ENCODE measurements at places on chromosomes 3 and 15.

DNA sequence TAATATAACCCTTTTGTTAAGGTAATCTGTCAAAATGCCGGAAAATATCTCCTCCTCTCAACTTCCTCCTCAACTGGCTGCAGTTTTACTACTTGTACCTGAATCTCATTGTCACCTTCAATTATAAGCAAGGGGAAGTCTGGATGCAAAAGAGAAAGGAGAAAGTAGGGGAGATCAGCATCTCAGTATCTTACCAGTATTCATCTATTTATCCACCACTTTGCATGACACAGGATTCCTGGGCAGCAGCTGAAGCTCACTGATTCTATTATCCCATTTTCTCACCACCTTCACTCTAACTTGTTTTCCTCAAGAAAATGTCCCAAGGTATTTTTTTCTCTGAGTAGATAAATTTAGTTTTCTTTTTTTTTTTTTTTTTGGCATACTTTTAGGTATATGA is 440.5 kb upstream of the CBLB start:
- no peak for DNase-seq

DNA sequence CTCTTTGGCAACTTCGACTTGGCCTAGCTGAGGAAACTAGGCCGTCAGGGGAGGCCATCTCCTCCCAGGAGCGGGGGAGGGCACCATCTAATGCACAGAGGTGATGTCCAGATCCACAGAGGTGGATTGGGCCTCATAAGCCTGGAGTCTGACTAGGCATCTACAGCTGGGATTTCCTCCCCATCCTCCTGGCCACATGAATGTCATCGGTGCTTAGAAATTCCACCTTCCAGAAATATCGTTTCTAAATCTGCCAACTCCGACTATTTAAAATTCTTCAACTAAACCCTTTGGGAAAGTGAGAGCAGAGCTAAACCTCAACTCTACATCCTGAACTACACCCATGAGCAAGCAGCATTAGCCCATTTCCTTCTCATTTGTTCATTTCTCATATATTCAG is 118.7 kb downstream of the WNT5A start:
- no peak for DNase-seq

DNA sequence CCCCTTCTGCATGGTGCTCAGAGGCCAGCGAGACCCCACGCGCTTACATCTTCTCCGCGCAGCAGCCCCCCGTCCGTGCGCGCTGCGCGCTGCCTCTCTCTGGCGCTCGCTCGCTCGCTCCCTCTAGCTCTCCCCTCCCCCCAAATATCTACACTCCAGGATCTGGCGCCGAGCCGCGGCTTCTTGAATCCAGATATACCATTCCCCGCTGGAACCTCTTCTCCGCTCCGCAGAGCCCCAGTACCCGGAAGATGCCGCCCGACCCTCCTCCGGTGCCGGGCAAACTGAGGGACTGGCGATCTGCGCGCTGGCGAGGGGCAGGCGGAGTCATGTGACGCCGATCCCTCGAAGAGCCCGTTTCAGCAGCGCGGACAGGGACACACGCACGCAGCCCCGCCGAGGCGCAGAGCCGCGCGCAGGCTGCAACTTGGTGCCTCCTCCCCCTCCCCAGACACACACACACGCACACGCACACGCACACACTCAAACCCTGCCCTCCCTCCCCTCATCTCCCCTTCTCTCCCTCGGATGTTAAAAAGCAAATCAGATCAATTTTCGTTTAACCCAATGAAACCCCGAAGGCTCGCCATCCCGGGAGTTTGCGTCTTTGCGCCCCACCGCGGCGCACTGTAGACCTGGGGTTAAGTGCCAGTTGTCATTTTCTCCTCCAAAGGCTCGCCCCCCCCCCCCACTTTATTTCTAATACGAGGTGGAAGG is at the start of gene RASGRF1:
RASGRF1 (minus strand) TSS at position 294 of the 717 bp plus-strand sequence; CDS start at position 12, 282 bp downstream.
- peak; percentile 8 for DNase-seq

DNA sequence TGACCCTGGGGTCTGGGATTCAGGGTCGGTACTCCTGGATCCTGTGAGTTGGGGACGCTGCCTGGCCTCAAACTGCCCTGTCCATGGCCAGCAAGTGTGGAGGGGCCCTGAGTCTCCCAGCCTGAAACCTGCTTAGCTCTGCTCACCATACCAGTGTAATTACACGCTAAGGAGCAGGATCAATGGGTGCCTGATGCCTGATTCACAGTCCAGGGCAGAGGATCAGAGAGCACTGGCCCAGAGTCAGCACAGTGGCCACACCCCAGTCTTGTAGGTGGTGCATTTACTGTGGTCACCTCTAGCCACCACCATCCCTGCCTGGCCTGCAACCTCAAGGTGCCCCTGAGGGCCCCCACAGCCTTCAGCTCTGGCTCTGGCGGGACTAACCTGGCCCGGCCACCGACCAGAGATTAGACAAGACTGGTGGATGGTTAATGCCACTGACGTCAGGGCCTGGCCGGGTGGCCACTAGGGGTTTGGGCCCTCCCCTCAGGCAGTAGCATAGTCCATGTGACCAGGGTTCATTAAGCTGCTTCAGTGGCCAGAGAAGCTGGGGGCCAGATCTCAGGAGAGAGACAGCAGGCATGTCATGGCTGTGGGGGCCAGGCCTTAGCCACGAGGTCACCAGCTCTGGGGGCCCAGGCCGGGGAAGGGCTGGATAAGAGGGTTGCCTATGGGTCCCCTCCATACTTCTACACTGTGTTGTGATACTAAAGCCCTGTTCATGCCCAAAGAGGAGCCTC is 3.3 kb upstream of the SLC38A3 start:
- DNase-seq = no peak

- no peak for DNase-seq
These were observed 473.3 kb downstream of the OTOL1 start for GRCh38 chr3:161969867-161970266.

GRCh38 chr15:25775317-25775912 is 87.7 kb downstream of the ATP10A start:
- DNase-seq = no peak

DNA sequence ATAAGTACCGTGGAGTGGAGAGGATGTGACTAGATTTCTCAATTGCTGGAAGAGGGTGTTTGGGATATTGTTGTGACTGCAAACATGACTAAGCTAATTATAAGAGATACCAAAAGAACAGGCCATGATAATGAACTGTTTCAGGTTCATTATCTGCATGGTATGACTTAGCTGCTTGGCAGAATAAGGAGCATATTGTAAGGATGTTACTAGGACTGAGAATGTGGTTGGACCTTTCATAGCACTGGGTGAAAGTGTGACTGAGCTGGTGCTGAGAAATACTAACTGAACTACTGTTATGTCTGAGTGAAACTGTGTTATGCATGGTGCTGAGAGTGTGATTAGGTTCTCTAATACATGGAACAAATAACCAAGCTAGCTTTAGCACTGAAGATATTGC is 11.0 kb downstream of the SCN10A start:
- DNase-seq = no peak

GRCh38 chr3:175948041-175948440 is 1088.9 kb downstream of the NAALADL2 start:
- no peak for DNase-seq

- no peak for DNase-seq
These were observed 384.1 kb downstream of the PLOD2 start for GRCh38 chr3:145776782-145777408.

DNA sequence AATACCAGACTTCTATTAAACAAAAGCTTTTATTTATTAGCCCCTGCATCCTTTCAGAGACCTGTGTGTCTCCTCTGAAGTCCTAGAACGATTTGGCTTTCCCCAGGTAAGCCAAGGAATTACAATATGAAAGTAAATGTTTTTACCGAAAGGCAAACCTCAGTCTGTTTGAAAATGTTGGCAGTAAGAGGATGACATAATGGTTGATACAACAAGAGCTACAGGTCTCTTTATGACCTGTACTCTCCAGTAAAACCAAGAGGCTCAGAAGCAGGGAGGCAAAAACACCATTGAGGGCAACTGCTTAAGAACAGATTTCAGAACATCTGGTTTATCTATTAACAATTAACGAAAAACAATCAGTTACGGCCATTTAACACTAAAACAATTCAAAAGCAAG is 107.8 kb downstream of the ADAM10 start:
- no peak for DNase-seq

Measured in NCI-H2227 treated with DMSO at 0.1 percent for 48 hours (cell line).